ENCODE measurements at places on chromosomes 6 and 20.

DNA sequence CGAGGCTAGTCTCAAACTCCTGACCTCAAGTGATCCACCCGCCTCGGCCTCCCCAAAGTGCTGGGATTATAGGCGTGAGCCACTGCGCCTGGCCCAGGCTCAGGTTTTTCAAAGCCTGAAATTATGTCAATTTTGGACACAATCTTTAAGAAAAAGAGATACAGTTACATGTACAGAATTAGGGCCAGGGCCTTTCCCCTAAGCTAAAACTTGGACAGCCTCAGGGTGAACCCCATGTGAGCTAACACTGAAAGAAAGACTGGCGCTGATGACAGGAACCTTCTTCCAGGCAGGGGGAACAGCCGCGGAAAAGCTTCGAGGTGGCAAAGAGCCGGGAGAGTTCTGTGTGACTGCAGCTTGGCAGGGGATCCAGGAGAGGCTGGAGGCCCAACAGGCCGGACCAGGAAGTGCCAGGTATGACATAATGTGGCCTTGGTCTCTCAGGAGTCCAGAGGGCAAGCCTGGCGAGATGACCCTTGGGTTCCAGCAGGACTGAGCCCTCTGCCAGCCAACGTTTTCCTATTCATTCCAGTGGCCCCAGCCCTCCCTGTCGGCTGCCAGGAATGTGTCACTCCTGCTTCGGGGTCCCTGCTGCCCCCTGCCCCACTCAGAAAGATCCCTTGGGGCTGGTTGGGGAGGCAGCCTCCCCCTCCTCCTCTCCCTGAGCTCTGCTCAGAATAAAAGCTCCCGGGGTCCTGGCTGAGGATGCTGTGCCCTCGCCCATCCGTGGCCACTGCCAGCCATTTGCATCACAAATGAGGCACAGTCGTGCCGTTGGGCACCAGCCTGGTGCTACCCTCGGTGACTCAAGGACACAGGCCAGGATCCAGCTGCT is 37.3 kb downstream of the RBM38 start:
- no peak for DNase-seq

DNA sequence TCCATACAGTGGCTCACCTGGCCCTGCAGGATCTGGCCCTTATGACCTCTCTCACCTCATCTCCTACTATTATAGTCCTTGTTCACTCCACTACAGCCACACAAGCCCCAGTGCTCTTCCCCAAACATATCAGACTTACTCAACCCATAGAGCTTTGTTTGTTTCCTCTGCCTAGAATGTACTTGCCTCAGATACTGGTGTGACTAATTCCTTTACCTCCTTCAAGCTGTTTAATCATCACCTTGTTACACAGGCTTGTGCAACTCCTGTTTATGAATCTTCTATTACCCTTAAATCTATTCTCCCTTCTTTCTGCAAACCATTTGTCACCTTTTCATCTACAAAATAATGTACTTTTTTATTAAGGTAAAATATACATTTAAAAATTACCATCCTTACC is 3.2 kb downstream of the DEFB125 start:
- DNase-seq = no peak

GRCh38 chr20:2059411-2059810 is 42.2 kb upstream of the STK35 start:
- no peak for DNase-seq

GRCh38 chr6:42427871-42428270 is 23.9 kb downstream of the TRERF1 start:
- no peak for DNase-seq

- DNase-seq = no peak
Measured at GRCh38 chr20:9204979-9205378, 136.1 kb downstream of the PLCB4 start.

DNA sequence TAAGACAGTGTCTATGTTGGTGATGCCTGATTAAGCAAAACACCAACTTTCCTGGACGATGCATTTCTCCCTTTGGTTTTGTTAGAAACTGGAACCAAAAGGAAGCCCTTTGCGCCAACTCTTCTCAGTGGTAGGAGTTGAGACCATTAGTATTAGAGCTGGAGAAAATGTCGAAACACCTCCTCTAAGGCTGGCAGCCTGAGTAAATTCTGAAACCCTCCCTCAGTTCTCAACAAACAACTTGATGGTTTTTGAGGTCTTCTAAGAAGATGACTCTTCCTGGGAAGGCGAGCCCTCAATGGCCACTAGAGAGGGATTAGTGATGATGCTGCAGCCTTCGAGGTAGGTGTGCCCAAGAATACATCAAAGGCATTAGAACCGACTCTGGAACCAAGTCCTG is 78.4 kb upstream of the CCN6 start:
- DNase-seq = no peak

DNA sequence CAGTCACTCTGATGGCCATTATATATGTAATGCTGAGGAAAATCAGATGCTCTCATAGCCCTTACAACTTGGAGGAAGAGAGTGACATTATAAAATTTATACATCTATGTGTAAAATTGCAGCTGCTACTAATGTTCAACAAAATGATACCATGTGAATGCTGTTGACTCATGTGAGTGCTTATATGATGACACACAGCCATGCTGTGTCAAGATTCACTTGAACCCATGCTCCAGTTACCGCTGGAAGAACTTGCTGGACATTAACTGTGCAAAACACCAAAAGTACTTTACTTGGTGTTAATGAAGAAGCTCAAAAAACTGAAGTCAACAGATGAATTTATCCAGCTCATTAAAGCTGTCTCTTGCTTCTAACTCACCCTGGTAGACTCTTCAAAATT is 318.9 kb upstream of the PLCB4 start:
- DNase-seq = peak; percentile 13

DNA sequence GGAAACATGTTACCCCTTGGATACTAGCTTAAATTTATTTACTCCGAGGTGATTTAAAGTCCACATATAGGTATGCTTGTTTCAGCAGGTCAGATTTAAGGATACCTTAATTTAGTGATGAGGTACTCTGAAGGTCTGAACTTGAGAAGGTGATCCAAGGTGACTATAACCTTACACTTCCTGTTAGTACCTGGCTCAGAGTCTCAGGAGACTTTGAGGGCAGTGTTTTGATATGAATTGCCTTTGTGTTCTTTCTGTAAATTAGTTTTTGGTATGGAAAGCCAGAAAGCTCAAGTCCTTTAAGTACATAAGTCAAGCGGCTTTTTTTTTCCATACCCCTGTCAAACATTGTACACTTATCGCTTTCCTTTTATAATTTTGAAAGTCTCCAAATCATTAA is 489.0 kb downstream of the CDKAL1 start:
- DNase-seq = no peak

GRCh38 chr6:158323561-158323958 is 11.3 kb downstream of the TULP4 start:
- no peak for DNase-seq

- DNase-seq = no peak
Measured at GRCh38 chr6:144379356-144379755, 94.2 kb downstream of the UTRN start.

DNA sequence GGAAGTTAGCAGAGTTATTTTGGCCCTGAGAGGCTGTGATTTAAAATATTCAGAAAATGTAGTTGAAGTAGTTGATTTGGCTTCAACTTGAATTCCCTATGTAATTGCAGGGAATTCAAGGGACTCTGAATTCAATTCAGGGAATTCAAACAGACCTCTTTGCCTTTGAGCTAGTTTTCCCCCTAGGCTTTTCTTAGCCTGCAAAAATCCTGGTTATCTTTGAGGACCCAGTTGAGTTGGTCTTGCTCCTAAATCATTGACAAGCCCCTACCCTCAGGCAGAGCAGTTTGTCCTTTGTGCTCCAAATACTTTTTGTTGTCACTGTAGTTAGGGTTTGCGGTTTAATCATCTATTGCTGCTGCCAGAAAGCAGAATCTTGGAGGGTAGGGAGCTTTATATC is 20.4 kb downstream of the GCNT2 start:
- DNase-seq = no peak

- DNase-seq = no peak
Measured at GRCh38 chr6:106227612-106228507, 97.7 kb downstream of the ATG5 start.

DNA sequence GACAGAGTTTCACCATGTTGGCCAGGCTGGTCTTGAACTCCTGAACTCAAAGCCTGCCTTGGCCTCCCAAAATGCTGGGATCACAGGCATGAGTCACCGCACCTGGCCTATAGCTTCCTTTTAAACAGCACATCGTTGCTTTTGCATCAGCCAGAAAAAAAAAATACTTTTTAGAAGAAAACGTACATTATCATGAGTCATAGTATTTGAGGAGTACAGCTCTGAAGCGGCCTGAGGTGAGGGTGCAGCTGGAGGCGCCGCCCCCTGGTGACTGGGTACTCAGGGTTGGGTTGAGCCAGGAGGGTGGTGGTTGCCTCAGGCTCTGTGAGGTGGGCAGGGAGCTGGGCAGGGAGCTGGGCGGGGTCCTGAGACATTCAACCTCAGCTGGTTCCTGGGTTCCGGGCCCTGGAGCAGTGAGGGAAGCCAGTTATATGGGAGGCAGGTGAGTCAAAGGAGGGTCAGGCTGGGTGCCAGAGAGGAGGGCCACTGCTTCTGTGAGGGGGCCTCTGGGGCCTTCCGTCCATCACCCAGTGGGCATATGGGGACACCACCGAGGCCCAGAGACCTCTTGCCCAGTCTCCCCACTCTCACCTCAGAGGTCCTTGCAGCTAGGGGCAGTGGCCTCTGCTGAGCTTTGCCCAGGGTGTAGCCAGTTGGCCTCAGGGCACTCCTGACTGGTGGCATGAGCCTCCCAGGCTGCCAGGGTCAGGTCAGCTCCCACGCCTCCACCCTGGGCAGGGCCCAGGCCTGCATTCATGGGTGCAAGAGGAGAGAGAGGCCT is 11.7 kb upstream of the ID1 start:
- DNase-seq = no peak

DNA sequence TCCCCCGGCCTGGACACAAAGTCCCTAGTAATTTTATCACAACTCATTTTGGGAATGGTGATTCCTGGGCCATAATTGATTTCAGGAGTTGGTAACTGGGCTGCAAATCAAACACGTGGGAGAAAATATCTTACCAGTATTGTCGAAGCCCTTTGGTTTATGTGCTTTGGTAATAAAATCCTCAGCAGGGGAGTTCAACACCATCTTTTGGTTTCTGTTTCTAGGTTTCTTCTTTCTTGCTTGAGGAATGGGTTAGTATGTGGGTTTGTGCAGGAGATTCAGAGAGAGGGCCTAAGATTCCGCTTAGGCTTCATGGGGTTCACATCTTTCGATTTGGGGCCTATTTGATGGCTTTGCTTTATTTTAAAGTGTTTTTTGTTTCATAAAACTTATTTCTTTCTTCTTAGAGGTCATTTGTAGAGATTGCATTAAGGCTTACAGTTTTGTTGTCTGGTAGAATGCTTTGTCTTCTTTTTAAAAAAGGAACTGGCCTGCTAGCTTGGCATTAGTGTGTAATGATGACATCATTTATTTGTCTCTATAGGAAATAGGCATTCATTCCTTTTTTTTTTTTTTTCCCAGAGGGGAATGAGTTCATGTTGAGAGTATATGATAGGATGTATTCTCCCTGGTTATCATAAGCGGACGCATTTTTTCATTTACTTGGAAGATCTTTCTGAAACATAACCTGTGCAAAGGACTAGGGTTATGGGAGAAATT is 45.8 kb downstream of the CYP24A1 start:
- no peak for DNase-seq

DNA sequence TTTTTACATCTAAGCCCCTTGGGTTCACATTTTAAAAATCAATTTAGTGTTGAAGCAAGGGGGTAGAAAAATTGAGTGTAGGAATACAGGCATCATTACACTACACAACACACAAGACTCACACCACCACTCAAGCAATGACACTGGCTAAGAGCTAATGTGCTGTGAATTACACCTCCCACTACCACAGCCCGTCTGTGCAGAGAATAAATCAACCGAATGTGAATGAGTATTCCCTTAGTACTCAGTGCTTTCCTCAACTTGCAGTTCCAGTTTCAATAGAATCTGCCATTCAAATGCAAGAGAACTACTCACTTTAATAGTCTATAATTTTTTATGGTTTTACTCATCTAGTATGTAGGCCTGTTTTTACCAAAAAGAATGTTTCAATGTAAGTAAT is 114.4 kb downstream of the PDSS2 start:
- DNase-seq = no peak

DNA sequence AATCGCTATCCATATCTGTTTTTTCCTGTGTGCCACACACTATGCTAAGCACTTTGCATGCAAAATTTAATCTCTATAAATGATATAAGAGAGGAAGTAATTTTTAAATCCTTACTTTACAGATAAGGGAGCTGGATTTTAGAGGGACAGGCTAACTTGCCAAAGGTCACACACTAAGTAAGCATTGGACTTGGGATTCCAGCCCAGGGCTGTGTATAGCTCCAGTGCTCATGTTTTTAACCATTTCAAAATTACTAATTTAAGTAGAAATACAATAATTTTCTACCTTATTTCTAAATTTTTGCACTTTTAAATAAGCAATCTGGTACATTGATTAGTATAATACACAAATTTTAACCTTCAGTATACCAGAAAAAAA is 144.6 kb downstream of the UST start:
- no peak for DNase-seq

GRCh38 chr6:70706491-70707123 is 38.9 kb downstream of the SMAP1 start:
- DNase-seq = no peak

- no peak for DNase-seq
Measured at GRCh38 chr20:48586730-48587129, 241.1 kb downstream of the PREX1 start.

DNA sequence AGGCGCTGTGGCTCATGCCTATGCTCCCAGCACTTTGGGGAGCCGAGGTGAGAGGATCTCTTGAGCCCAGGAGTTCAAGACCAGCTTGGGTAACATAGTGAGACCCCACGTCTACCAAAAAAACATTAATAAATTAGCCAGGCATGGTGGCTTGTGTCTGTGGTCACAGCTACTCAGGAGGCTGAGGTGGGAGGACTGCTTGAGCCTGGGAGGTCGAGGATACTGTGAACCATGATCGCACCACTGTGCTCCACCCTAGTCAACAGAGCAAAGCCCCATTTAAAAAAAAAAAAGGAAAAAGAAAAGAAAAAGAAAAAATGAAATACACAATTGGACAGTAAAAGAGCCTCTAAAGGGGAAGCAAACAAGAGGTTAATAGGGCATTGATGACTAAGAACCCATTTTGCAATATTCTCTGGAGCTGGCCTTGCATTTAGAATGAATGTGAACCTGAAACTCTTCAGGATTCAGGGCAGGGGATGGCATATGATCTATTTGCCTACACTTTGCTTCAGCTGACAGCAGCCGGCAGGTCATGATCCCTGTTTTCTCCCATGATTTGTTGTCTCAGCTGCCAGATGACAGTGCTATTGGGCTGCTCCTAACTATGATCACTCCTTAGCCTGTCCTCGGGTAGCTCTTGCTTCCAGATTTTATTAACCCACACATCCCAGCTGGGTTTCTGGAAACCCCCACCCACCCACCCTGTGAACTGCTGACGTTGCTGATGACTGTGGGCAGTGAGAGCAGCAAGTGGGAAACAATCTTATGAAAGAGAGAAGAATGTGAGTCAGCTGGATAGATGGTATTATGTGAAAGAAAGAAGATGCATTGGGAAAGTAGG is 83.8 kb upstream of the ELOVL5 start:
- DNase-seq = peak; percentile 21

GRCh38 chr20:41299899-41300298 is 17.6 kb downstream of the ZHX3 start:
- no peak for DNase-seq

- DNase-seq = peak; percentile 48
Measured at GRCh38 chr6:161301338-161301737, 27.5 kb upstream of the AGPAT4 start.

- no peak for DNase-seq
Measured at GRCh38 chr6:38837101-38837500, 122.0 kb downstream of the DNAH8 start.

All from AG08396 (cell line).